Muscle of arm (tissue), 14 donors: ENCODE measurements at places on chromosomes 12 and 14.

DNA sequence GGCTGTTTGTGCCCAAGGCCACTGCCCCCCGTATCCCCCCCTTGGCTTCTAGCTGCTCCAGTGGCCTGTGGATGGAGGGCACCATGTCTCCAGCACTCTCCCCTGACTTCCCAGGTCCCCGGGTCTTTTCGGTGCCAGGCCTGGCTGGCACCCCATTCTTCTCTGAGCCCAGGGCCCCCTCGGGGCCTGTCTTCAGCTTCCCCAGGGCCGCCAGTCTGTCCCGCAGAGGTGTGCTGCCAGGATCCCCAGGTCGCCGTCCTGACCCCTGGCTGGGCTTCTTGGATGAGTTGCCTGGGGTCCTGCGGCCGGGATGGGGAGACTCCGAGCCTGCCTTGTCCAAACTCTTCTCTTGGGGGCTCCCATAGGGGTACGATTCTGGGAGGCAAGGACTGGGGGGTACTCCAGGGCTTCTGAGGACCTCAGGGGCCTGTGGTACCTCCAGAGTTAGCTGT is 32.5 kb downstream of the NCKAP5L start:
- DNase-seq: no peak

DNA sequence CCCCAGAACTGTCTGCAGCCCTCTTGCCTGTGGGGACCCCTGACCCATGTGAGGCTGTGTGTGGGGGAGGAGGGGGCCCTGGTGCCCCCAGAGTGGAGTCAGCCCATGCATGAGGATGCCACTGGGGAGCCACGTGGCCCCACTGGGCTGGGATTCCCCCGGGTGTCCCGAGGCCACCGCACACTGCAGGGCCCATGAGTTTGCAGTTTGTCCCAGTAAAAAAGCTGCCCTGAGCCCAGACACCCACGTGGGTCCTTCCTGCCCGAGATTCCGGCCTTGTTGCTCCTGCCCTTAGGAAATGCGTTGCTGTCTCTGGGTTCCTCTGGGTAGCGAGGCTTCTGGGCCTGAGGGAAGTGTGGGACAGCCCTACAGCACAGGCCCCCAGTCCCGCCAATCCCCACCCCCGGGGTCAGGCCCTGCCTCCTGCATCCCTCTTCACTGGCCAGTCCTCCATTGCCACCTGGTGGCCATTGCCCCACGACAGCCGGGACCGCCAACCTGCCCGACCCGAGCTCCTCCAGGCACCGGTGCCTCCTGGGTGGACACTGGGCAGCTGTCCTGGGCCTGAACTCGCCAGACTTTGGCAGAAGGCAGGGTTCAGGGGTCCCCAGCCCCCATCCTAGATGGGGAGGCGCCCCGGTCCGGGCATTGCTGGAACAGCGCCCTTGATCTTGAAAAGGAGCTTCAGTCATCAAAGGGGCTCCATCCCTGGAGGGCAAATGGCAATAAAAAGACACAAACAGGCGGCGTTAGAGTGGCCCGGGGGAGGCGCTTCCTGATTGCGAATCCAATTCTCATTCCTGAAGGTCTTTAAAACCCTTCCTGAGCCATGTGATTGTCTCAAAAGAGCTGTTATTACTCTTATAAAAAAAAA is 15.6 kb upstream of the C14orf180 start:
- peak; percentile 64 for DNase-seq

DNA sequence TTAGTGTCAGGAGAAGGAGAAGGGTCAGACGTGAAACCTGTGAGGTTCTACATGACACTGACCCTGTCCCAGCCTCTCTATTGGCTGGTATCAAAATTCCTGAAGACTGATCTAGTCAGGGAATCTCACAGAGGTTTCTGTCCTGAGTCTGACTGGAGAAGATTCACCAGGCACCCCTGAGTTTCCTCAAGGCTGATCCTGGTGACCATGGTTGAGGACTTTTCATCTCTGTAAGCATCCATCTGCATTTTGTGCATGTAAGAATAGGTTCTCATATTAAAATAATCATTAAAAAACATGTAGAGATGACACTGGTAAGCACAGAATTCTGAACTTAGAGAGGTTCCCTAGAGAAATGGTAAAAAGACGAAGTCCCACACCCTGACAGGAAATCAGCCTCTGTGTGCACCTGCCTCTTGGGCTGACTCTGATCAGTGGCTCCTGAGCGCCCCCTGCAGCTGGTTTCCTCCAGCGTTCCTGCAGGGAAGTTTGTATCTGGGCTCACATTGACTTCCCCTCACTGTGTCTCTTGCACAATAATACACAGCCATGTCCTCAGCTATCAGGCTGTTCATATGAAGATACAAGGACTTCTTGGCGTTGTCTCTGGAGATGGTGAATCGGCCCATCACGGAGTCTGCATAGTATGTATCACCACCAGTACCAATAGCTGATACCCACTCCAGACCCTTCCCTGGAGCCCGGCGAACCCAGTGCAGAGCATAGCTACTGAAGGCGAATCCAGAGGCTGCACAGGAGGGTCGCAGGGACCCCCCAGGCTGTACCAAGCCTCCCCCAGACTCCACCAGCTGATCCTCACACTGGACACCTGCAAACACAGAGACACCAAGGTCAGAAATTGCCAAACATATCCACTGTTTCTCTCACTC is 991.9 kb downstream of the TMEM121 start:
- no peak for DNase-seq

- DNase-seq: no peak
These were observed 15.0 kb downstream of the ACACB start for GRCh38 chr12:109131154-109132050.

GRCh38 chr12:575948-576614 is 87.2 kb downstream of the NINJ2 start:
- peak; percentile 78 for DNase-seq

GRCh38 chr12:115485967-115486366 is 791.5 kb downstream of the MED13L start:
- no peak for DNase-seq

DNA sequence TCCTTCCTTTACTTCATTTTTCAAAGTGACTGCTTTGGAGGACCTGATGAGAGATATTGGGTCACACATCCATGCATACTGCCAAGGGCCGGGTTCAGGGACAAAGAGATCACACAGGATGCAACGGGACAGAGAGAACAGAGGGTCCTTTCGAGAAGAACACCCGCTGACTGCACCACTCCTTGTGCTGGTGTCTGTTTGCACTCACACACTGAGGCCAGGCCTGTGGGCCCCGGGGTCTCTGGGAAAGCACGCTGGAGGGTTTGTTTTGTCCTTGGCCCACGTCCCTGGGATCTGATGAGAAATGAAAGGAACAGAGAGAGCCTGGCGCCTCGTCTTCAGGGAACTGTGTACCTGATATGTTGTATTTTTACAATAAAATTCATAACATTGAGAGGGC is 42.2 kb downstream of the PAH start:
- no peak for DNase-seq

GRCh38 chr12:120463712-120464111 is 5.8 kb downstream of the SRSF9 start:
- no peak for DNase-seq

- no peak for DNase-seq
These were observed 301.1 kb upstream of the NPAS3 start for GRCh38 chr14:32637582-32637981.

DNA sequence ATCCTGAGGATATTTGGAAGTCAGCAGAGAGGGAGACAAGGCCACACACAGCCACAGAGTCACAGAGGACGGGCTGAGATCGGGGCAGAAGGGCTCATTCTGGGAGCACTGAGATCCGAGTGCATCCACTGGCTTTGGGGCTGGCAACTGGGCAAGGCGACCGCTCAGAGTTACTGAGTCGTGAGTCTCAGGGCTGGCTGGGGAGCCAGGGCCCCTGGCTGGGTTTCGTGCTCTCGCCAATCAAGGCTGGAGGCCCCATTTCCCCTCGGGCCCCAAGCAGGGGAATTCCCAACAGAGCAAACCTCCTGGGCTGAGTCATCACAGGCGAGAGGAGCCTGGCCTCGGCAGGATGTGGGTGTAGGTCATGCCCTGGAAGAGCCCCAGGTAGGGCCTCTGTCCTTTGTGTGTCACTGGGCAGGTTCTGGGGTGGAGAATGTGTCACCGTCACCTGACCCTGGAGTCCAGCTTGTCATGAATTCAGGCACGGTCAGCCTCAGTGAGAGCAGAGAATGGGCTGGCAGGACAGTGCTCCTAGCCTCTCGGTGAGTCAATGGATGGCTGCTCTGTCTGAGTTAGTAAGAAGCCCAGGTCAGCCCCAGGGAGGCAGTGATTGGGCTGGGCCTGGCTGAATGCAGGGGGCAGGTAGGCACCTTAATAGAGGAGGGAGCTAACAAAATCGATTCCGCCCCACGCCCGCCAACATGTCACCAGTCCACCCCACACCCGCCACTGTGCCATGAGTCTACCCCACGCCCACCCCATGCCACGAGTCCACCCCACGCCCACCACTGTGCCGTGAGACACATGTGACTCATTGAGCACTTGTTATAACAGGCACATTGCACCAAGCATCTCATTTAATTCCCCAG is 16.9 kb downstream of the ASB2 start:
- no peak for DNase-seq

DNA sequence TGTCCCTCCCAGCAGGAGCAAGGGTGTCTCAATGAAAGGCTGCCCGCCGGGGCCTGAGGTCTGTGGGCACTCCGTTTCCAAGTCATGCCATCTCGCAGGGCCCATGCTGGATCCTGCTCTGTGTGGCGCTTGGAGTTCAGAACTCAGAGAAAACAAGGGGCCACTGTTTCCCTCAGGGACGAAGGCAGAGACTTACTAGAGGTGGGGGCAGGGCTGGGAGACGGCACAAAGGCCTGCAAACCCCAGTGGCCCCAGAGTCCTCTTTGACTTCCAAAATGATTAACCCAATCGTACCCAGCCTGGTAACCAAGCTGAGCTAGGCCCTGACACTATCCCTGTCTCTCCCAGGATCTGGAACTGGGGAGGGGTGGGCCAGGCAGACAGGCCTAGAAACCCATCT is 95.8 kb downstream of the ITPK1 start:
- DNase-seq: no peak

GRCh38 chr14:77265561-77266335 is 5.3 kb downstream of the NGB start:
- DNase-seq: no peak

DNA sequence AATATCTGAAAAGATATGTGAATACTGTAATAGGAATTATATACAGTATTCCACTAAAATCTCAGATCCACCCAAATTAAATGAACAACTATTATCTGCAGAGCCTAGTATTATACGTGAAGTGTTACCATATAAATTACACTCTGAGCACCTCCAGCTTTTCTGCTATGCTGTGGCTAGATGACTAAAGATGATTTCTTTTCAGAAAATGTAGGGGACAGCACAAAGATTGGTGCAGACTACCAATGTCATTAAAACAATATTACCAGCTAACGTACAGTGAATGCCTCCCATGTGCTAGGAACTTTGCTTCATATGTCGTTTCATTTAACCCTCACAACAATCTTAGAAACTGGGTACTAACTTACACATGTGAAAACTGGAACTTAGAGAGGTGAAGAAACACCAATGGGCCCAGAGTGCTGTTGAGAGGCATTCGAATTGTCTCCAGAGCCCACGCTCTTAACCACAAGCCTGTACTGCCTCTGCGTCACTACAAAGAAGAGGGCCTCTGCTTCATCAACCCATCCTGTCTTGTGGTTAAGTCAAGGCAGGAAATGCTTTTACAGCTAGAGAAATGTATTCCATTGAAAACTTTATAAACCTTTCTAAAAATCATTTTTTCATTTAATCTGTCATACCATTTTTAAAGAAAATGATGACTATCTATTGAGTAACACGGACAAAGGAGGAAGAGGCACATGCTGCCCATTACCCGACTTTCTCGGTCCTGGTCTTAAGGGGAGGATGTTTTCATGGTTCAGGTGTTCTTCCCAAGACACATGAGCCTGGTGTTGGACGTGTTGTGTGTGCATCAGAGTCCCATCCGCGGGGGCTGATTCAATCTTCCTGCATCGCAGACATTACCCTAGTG is 1.3 kb downstream of the GPR65 start:
- no peak for DNase-seq

- no peak for DNase-seq
These were observed 43.5 kb downstream of the B4GALNT3 start for GRCh38 chr12:503111-503761.

DNA sequence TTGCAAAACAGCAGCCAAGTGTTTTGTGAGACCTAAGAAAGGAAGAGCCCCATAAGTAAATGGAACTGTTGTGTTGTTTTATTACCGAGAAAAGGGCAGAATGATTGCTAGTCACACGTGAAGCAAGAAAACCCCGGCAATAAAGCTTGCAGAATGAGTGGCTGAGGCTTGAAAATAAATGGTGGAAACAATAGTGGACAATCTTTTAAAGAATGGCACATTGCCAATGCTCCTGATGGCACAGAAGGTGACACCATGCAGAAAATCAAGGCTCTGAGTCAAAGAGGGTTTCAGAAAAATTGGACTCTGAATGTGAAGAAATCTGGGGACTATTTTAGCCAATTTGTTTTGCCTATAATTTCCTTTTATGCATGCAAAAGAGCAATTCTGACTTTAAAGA is 4.0 kb upstream of the AQP2 start:
- DNase-seq: no peak

GRCh38 chr12:26130728-26131127 is 5.9 kb upstream of the BHLHE41 start:
- no peak for DNase-seq

- no peak for DNase-seq
These were observed 17.2 kb upstream of the PRMT8 start for GRCh38 chr12:3473844-3474243.

- DNase-seq: peak; percentile 29
These were observed 14.0 kb downstream of the CCER1 start for GRCh38 chr12:90940872-90941499.

GRCh38 chr12:130226771-130227170 is 64.5 kb downstream of the FZD10 start:
- no peak for DNase-seq

DNA sequence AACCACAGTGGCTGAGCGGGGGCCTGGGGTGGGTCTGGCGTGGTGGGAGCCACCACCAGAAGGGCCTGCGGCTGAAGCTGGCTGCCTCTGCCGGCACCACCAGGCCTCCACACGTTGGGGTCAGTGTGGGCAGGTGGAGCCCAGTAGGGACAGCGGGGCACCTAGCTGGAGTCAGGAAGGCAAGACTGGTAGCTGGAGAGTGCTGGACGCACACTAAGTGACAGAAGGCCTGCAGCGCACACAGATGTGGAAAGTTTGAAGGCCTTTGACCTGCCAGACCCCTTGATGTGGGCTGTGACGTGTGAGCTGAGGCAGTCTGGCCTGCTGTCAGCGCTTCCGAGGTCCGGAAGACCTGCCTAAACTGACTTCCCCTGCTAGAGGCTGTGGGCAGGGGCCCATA is 26.3 kb downstream of the RIN3 start:
- DNase-seq: no peak

DNA sequence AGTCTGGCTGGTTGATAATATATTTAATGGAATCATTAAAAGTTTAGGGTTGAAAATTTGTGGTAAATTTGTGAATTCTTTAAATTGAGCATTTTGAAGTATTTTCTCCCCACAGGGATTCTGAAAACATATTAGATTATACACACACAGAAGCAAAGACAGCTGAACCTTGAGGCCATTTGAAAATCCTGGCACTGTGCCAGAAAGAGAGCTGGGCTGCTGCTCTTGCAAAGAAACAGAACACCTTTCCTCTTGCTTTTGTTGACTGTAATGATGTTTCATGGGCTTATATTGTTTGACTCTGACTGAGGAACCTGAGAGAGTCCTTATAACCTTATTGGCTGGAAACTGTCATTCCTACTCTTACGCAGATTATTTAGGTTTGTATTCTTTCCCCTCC is 4.8 kb downstream of the RNF34 start:
- peak; percentile 11 for DNase-seq

- DNase-seq: no peak
These were observed 285.3 kb downstream of the DAD1 start for GRCh38 chr14:22303589-22304195.
